Bronchial epithelial cell (primary cell): ENCODE measurements at places on chromosomes 16 and 17. TPM values are rescaled to one million over a fixed set of nuclear protein-coding genes. Genes with fewer than 3 reads are reported as not detected.

TBC1D3K gene
- total RNA-seq = not detected in 2 replicates

CACNG1 gene
- not detected in 2 replicates for total RNA-seq

IL34 gene
- total RNA-seq = 0.26 and 2.0 TPM in 2 replicates

DNA sequence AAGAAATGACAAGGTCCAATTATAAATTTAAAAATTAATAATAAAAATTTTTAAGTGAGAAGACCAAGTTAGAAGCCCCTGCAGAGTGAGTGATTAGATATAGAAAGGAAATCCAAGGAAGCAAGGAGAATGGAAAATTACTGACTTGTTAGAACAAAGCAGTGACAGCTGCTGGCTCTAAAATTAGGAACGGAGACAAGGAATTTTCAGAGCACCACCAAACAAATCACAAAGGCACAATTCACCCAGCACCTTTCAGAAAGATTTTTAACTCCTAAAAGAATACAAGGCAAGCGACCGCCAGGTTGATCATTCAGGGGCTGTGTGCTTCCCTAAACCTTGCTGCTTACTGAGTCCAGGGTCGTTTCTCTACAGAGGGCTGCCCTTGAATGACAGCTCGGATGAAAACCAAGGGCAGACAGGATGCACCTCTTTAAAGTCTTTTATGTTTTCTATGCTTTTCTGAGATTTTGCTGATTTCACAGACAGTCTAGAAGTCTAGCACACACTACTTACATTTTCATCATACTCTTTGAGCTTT lies 45.4 kb upstream of the GINS3 start:
- no peak for DNase-seq

DNA sequence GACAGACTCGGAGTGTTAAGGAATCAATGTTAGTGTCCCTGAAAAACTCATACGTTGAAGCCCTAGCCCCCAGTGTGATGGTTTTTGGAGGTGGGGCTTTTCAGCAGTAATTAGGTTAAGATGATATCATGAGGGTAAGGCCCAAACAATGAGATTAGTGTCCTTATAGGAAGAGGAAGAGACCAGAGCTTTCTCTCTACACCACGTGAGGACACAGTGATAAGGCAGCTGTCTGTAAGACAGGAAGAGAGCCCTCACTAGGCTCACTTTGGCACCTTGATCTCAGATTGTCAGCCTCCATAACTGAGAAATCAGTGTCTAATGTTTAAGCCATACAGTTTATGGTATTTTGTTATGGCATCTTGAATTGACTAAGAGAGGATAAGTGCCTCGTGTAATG lies 403.2 kb downstream of the NPIPA7 start:
- no peak for DNase-seq

DNA sequence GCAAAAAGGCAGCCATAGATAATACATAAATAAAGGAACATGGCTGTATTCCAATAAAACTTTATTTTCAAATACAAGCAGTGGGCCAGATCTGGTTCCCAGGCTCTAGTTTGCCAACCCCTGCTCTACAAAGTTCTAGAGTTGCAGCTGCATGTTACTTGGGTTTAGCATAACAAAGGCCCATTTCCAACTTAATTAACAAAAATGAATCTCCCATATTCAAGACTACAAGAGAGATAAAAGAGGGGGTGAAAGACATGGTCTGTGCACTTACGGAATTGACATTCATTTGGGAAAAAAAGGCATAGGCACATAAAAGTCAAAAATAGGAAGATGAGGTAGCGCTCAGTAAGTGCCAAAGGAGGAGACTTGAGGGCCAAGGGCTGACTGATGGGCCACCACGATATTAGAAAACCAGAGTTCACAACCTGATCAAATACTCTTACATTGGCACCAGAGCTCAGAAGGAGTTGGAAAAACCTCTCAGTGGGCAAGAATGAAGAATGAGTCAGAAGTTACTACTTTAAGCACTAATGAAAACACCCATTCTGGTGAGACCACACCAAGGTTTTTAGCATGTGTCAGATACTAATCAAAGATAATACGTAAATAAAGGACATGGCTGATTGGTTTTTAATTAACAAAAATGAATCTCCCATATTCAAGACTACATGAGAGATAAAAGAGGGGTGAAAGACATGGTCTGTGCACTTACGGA lies 164.0 kb downstream of the VPS53 start:
- DNase-seq = peak; percentile 28

DNA sequence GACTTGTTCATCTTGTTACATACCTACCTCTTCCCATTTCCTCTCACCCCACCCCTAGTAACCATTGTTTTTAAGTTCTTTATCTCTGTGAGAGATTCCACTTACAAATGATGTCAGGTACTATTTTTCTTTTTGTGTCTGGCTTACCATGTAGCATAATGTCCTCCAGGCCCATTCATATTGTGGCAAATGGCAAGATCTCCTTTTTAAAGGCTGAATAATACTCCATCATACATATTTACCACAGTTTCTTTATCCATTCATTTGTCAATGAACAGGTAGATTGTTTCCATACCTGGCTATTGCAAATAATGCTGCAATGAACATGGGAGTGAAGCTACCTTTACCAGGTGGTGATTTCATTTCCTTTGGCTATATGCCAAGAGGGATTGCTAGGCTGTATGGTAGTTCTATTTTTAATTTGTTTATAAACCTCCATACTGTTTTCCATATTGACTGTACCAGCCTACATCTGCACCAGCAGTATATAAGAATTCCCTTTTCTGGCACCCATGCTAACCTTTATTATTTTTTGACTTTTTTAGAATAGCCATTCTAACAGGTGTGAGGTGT lies 53.9 kb downstream of the NSRP1 start:
- DNase-seq = peak; percentile 80
